ENCODE measurements at places on chromosomes 6 and 20.

DNA sequence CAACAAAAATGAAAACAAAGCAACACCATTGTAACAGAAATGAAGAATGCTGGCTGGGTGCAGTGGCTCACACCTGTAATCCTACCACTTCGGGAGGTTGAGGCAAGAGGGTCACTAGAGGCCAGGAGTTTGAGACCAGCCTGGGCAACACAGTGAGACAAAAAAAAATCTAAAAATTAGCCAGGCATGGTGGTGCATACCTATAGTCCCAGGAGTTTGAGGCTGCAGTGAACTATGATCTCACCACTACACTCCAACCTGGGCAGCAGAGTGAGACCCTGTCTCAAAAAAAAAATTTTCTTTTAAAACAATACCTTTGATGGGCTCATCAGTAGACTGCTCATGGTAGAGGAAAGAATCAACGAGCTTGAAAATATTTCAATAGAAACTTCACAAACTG, 18.5 kb downstream of the NINL start:
- DNase-seq, result no peak

DNA sequence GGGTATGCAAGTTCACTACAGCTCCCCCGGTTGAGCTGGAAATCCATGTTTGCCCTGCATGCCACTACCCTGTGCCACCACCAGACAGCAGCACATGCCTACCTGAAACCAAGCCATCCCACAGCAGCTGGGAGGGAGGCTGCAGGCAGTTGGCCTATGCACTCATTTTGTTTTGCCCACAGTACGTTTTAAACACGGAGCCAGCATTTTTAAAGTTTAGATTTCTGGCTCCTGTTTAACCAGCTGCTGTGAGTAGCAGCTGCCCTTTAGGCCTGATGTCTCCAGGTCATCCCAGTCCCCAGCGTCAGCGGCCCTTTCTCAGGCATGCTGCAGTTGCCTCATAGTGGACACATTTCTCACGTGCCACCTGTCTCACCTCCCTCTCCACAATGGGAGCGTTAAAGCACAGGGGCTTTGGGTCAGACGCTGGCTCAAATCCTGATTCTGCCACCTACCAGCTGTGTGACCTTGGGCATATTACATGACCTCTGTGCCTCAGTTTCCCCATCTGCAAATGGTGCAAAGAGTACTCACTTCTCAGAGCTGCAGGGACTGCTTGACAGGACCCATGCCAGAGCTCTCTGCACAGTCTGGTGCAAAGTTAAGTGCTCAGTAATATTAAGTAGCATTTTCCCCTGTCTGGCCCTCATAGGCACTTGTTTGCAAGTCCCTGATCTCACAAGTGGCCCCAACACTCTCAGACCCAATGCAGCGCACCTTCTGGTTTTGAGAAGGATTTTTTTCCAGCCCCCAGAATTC, 8.2 kb upstream of the UBE2V1 start:
- peak; percentile 23 for DNase-seq

DNA sequence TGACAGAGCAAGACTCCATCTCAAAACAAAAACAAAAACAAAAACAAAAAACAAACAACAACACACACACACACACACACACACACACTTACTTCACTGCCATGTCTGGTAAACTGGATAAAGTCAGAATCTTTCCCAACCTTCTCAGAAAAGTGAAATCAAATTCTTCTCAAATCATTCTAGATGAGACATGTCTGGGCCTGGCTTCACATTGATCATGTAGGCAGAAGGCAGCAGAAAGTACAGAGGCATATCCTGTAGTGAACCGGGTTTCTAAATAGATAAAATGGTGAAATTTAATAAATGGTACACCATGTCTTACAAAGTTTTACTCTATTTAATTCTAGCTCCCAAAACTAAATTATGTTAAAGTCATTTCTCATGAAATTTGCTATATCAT, 14.9 kb upstream of the MRS2 start:
- DNase-seq, result no peak

DNA sequence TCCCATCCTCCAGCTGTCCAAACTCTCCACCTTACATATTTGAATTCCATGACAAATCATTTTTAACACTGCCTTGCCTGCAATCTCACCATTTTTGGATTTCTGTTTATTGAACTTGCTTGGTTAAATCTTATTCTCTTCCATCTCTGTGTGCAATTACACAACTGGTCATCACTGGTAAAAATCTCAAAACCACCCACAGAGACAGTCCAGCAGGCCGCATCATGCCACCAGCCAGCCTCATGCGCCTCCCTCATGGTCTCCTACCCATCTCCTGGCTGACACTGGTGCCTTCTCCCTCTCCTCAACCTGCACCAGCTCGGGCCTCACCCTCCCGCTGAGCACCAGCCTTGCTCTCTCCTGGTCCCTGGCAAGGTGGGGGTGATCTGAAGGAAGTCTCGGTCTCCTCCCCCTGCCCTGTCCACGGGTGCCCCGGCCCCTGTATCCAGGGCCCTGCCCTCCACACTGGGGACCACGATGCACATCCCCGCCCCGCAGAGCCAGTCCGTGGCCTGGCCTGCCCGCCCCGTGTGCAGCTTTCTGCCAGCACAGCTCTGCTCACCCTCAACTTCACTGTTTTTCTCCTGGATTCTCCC, 92.0 kb downstream of the THBS2 start:
- no peak for DNase-seq

DNA sequence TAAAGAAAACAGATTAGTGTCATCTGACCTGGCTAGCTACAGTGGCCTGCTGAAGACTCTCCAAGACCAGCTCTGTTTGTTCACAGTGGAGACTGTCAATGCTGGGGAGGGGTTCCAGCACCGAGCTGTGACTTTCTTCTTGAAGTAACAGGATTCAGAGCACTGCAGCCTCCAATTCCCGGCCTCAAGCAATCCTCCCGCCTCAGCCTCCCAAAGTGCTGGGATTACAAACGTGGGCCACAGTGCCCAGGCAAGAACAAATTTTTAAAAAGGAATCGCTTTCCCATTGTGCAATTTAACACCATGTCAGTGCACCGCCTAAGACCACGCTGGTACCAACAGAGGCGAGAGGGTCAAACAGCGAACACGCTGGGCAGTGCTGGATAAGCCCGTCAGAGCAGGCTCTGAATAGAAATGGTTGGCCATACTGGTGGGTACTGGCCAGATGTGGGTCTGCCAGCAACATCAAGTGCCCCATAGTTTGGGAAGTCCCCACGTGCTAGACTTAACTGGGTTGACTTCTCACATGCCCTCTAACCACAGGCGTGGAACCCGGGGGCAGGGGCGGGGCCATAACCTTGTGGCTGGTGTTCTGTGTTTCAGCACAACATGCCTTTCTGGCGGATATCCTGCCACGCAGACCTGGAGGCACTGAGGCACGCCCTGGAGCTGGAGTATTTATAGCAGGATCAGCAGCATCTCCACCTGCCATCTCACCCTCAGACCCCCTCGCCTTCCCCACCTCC, 168.9 kb downstream of the ZMYND8 start:
- no peak for DNase-seq

DNA sequence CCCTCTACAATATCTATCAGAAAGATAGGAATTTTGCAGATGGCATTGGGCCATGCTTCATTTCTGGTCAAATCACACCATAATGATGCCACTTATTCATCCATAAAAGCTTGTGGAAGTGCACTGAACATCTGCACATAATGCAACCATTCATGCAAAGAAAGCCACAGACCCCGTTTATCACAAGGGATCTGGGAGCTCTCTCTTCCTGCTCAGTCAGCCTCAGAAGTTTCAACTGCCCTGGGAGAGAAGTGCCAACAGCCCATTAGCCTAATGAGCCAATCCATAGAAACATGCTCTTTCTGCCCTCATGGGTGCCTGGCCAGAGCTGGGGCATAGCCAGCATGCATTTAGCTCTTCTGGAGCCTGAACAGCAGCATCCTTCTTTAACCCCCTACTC, 85.8 kb downstream of the SLC35F1 start:
- peak; percentile 70 for DNase-seq

DNA sequence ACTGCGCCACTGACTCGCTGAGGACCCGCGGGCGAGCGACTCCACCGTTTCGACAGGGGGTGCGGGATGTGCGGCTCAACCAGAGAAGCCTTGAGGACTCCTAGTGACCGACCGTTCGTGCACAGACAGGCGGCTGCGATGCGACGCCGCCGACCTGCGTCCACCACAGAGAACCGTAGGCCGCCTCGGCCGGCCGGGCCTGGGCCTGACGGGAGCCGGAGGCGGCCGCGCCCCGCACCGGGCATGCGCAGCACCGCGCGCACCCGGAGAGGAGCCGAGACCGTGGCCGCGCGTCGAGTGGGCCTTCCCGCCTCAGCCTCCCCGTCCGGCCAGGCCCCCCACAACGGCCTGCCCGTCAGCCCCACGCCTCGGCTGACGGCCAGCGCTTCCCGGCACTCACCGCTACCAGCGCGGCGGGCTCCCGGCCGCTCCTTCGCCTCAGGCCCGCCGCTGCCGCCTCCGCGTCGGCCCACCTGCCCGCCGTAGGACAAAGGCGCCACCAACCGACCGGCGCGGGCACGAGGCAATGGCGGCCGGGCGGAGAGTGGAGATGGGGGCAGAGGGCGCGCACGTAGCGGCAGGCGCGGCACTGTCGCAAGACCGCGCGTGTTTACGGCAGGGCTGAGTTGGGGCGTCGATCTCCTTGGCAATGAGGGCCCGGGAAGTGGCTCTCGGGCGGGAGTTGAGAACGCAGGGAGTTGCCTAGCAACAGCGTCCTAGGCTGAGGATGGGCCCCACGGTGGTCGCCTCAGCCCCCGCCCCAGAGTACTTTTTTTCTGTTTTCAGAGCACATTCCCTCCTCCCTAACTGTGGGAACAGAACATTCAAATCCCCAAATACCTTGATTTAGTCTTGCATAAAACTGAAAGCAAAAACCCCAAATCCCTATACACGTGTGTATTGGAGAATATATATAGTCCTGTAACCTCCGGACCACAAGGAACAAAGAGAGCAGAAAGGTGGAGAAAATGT, at the start of gene NCOA5:
Gene NCOA5, minus strand, starts transcription at position 546 of the 972 bp plus-strand sequence. CDS start 10,538 bp downstream, outside the sequence.
- DNase-seq, result peak; percentile 84

GRCh38 chr6:144364208-144364720, 79.1 kb downstream of the UTRN start:
- no peak for DNase-seq

DNA sequence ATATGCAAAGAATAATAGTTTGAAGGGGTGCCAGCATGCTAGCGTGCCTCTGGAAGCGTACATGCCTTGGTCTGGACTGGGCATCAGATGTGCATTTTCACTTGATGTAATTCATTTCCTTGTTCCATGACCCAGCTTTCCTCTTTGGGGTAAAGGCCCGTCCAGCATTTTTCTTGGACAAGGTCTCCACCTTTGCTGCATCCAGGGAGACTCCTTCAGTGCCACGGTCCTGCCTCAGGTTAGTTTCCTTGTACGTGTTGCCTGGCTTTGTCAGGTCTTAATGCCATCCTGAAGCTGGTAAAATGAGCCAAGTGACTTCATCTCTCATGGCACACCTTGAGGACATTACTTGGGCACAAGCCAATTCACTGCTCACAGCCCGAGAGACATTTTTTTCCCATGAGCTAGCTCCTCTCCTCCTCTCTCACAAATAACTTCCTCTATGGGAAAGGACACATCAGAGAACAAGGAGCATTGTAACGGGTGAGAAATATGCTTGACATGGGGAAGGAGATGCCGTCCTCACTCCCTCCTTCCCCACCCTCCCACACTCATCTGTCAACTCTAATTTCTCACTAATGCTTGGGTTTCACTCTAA, 23.9 kb downstream of the EDN1 start:
- no peak for DNase-seq

- DNase-seq, result no peak
Measured at GRCh38 chr6:90466154-90466940, 120.5 kb downstream of the MAP3K7 start.

- DNase-seq, result no peak
Measured at GRCh38 chr6:159809149-159809548, 9.1 kb downstream of the PNLDC1 start.

DNA sequence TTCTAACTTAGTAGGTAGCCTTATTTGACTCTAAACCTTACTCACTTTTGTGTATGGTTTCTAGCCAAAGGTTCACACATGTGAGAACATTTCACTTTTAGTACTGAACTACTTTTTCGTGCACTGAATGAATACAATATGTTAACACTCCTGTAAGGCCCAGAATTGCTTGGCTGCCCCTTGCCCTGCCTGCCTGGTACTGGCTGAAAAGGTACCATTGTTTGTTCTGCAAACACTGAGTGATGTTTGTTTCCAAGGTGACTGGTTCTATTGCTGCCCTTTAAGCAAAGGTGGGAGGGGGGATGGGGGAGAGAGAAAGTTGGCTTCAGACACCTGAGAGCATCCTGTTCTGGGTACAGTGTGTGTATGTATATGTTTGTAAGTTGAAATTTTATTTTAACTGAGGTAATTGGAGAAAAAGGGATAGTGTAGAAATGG, 31.2 kb downstream of the RREB1 start:
- DNase-seq, result no peak

DNA sequence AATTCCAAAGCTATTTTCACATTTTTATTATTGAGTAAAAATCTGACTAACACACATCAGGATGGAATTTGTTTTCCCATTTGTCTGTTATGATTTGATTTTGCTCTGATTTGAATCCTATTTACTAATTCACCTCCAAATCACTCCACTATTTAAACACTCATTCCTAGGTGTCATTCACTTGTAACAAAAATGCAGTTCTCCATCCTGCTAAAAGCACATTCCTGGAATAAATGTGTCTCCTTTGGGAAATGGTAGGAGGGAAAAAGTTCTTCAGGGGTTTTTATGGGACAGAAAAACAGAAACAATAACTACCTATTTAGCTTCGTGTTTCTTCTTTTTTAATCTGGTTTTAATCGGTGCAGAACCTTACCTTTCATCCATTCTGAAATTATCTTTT, 494.1 kb upstream of the CITED2 start:
- no peak for DNase-seq

DNA sequence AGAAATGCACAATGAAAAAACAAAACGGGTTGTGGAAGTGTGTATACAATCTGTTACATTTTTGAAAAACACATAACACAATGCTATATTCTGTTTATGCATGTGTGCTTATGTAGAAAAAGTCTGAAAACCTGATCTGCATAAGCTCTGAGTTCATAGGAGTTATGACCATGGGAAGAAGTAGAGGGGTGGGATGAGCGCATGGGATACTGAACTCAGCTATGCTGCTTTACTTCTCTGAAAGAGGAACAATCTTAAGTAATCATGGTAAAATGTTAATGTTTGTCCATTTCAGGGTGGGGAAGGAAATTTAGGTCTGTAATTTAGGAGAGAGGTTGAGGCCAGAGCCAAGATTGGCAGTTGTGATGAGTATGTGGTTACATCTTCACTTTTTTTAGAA, 126.8 kb downstream of the MTHFD1L start:
- no peak for DNase-seq

DNA sequence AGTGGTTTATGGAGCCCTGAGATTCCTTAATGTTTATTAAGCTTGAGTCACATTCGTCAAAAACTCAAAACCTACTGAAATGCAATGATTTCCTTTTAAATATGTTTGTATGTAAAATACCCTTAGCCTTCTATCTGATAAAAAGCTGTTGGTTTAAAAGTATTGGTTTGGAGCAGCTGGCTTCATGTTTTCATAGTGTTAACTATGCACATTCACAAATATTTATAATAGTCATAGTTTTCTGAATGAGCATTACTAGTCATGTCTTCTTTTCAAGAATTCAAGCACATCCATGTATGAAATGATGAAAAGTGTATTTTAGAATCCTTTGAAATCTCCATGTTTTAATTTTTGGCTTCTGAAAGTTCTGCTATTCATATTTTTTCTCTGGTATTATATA, 558.6 kb downstream of the UTRN start:
- no peak for DNase-seq
